ENCODE measurements at places on chromosomes 1 and 21.

DNA sequence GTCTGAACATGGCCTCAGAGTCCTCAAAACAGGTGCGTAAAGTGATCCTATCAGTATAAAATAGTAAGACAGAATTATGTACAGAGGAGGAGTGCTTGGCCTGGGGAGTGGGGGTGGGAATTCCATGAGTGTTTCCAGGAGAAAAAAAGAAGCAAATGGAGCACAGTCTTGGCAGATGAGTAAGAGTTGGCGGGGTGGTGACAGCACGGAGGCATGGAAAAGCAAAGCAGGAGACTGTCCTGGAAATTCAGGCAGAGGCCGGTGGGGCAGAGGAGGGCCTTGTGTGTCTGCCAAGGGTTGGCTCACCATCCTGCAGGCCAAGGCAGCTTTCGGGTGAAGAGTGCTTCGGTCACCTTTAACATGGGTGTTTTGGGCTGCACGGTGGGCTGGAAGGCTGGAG, 63.4 kb downstream of the OPTC start:
- no peak for DNase-seq

DNA sequence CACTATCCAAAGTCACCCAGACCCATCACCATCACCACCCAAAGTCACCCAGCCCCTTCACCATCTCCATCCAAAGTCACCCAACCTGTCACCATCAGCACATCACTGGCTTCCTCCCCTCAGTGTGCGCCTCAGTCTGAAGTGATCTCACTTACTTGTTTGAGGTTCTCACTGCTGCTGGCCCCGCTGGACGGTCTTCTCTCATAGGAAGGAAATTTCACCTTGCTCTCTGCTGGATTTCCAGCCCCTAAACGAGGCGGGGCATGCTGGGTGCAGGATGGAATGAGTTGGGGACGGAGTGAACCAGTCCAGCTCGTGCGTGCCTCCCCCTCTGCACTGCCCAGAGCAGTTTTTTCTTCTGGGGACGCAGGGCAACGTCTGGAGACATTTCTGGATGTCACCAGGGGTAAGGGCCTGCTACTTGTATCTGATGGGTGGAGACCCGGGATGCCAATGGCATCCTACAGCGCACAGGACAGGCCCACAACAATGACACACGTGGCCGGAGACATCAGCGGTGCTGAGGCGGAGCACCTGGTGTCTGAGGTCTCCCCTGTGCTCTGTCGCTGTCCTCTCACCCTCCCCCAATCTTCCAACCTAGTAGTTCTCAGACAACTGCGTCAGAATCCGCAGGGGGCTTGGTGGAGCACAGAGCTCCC, 38.6 kb downstream of the PDE9A start:
- DNase-seq: no peak

DNA sequence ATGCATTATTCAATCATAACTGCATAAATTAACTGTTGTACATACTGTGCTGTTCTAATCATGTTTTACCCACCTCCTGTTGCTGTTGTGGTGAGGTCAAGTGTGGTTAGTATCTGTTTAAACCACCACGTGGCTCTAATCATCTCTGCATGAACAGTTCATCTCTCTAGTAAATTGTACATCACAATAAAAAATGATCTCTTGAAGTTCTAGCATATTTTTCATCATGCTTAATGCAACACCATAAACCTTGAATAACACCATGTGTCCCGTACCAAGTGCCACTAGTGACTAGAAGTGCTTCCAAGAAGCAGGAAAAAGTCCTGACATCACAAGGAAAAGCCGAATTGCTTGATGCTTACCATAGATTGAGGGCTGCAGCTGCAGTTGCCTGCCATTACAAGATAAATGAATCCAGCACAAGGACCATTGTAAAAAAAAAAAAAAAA, 51.7 kb downstream of the SNRPE start:
- DNase-seq: no peak

DNA sequence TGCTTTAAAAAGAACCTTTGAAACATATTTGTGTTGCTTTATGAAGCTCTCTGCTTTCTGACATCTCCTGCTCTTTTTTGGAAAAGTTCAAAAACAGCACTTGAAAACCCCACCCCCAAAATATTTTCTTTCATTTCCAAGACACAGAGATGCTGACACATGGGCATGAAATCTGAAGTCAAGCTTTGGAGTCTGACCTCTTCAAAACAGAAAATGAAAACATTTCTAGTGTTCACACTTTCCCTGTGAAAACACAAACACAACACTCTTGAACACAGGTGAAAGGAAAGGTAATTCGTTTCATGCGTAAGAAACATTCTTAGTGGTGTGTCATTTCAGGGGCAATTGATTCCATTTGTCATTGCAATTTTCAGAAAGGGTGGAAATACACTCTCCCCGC, 10.8 kb downstream of the NGF start:
- no peak for DNase-seq

- DNase-seq: no peak
Measured at GRCh38 chr21:28982637-28983036, 10.0 kb downstream of the LTN1 start.

DNA sequence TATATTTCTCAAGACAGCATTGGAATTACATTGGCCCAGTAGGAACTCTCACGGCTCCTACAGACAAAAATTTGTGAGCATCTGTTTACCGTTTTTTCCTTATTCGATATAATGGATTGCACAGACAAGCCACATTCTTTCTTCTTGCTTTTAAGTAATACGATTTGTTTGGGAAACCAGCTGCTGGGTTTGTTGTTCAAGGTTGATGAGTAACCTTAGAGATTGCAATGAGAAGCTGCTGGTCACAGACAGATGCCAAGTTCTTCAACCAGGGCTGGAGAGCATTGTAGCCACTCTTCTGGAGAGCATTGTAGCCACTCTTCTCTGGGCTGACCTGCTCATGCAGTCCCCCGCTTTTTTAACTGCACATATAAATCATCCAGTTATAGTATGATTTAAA, 1.4 kb upstream of the MIA3 start:
- no peak for DNase-seq

DNA sequence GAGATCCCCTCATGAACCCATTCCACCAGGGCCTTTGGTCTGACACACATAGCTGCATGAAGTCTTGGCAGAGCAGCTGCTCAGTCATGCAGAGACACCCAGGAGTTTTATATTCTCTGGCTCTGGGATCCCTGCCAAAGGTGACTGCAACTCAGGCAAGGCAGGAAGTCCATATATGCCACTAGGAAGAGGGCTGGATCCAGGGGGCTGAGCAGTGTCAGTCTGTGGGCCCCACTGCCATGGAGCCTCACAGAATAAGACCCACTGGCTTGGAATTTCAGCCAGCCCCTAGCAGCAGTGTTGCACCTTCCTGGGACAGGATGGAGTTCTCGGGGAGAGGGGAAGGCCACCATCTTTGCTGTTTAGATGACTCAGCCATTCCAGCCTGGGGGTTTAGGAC, 199.7 kb downstream of the TBX15 start:
- DNase-seq: no peak

DNA sequence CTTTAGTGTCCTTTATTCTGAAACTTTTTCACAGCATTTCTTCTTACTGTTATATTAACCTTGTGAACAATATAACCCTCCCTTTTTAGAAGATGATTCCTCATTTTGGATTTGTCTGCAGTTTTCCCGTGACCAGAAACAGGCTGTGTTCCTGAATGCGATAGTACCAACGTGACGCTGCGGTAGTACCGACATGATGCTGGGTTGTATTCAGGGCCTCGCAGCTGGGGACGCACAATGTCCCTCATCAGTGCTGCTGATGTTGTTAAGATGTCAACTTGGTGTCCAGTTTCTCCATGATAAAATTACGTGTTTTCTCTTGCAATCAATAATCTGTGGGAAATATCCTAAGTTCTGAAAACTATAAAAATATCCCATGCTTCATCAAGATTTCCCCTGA, 761.4 kb upstream of the TPTE start:
- DNase-seq: no peak

GRCh38 chr1:66302815-66303214, 231.1 kb upstream of the SGIP1 start:
- no peak for DNase-seq

DNA sequence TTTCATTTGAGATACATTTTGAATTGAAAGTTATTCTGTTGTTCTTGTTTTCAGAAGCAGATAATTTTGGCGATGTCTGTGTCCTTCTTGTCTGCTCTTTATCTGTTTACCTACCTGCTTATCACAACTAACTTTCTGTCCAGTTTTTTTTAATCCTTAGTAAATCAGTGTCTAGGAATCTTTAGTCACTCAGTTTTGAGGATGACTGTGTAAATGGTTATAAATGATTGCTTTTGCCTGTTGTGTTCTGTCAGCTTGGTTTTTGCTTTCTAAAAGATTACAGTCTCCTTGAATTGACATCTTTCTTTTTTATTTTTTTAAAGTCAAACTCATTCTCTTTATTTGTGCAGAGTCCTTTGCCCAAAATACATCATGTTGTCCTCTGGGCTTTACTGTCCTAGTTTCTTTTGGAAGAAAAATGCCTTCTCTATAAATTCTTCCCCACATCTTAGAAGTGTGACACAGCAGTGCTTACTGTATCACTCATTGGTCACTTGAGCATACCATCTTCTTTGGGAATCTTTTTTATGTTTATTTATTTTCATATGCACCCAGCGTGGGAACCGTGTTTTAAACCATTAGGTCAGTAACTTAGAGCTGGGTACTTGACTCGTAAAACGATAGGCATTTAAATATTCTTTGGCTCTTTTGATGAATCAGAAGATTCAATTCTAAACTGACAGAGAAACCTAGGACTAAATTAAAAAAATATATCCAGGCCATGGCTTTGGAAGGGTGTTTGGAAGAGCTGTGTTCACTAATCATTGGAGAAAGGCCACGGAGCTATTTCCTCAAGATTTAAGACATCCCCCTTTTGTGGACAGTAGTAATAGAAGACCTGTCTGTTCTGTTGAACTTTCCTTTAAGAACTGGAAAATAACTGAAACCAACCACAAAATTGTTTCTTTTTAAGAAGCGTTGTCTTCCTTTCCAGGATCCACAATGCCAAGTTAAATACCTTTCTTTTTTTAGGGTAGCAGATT, 20.9 kb downstream of the LAMC1 start:
- DNase-seq: no peak

DNA sequence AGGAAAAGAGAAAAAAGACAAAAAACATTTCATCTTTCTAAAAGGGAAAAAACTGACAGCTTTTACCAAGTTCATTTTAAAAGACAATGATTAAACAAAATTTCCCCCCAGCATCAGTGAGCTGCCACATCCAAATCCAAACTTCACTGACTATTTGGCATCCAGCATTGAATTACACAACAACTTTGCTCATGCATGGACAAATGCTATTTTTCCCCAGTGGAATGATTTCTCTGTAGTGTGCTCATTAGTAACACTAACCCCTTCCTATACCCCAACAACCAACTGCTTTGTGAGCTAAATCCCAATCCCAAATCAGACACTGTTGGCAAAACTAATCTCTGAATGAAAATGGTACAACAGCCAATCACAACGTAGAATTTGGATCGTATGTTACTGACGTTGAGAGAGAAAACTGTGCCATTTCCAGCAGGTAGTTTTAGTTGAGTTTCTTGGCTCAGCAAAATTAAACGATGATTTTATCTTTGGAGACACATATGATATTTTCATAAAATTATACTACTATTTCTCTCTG, 37.9 kb downstream of the PIK3R3 start:
- no peak for DNase-seq

DNA sequence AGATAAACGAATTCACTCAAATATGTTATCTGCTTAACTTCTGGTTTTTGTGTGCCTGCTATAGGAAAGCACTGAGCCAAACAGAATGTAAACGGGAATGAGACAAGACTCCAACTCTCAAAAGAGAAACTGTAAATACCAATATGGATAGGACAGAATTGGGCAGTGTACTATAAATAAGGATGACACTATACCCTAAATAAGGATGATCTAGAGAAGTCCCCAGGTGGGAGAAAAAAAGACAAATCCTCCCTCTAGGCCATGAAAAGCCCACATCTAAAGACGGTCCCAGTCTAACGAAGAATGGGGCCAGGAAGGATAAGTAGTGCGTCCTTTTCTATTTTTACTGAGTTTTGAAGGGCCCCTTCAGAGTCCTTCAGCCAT, 1.5 kb upstream of the GABPB2 start:
- DNase-seq: no peak

DNA sequence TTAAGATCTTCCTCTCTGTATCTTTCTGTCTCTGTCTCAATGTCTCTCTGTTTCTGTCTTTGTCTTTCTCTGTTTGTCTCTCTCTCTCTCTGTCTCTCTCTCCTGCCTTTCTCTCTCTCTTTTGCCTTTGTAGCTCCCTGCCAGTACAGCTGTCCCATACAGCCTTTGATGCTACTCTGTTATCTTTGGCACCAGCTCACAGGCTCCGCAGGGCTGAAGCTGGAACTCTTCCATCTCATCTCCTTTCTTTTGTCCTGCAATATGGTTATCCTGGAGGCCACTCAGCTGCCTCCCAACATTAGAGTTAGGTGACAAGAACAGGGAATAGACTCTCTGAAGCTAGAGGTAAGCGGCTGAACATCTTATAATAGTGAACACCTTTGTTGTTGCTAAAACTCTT, 354.3 kb upstream of the NEGR1 start:
- no peak for DNase-seq

- no peak for DNase-seq
Measured at GRCh38 chr1:222787729-222788128, 27.1 kb upstream of the DISP1 start.

GRCh38 chr1:109083923-109084322, 6.6 kb upstream of the TMEM167B start:
- DNase-seq: no peak

Data from suppressor macrophage (primary cell).